ENCODE measurements at places on chromosomes 4 and X.

DNA sequence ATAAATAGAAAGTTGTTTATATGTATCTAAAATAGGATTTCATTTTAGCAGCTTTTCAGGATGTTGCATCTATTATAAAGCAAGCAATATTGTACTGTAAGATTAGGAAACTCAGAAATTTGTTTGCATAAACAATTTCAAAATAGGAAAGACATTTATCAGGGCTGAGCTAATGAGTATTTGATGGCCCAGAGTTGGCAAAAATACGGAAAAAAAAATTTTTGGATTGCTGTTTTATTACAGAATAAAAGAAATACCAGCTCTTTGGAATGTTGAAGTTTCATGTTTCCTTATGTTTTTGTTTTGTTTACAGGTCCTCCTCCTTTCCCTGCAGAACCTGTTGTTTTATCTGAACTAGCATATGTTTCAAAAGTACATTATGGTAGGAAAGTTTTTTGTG lies 14.5 kb downstream of the ADAD1 start:
- DNase-seq: no peak

DNA sequence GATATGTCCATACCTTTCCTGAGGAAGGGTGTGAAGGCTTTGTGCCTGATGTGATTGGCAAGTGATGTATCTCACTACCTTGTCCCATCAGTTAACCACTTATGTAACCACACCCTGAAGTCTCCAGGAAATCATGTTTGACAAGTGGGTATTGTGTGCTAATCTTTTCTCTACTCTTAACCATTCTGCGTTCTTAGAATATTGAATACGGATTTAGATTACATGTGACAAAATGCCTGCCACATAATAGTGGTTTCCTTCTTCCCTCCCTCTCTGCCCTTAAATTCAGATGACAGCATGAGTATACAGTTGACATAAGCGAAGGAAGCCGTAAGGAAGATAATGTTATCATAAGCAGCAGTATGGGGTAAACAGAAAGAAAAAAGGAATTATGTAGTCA lies 108.4 kb downstream of the KLHL8 start:
- no peak for DNase-seq

- no peak for DNase-seq
Measured at GRCh38 chr4:59195839-59196238, 2004.3 kb upstream of the ADGRL3 start.

DNA sequence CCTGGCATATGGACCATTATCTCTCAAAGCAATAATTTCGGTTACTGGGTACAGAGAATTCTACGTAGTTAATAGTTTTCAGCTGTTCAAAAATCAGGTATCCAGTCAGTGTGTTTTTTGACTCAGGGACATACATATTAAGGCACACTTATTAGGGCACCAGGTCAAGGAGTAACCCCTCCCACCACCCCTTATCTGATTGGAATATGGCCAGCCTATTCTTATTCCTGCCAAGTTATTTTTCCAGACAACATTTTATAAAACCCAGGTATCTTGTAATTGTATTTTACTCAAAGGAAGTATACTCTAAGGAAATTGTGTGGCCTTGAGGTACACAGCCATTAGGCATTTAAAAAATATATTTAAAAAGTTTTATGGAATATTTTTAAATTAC lies 4.3 kb downstream of the ZFX start:
- DNase-seq: no peak

GRCh38 chrX:53263597-53264094 lies 17.7 kb downstream of the IQSEC2 start:
- no peak for DNase-seq

DNA sequence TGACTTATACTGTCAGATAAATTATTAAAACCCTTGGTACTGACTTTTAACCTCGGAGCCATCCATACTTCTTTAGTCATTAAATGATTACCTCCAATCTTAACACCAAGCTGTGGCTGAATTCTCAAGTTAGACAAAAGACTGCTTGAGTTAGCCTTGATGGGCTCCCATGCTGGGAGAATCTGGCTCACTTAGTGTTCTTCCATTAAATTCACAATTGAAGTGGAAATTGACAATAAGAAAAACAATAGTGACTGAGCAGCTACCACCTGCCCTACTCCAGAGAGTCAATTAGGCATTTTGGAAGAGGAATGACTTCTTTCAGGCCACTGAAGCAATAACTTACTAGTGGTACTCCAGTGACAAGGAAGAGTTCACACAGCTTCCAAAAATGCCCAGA lies 503.0 kb upstream of the CPXCR1 start:
- DNase-seq: no peak

GRCh38 chr4:186772936-186773487 lies 49.4 kb upstream of the FAT1 start:
- DNase-seq: no peak

GRCh38 chrX:26889574-26889973 lies 573.6 kb downstream of the PPP4R3C start:
- DNase-seq: no peak
